Left renal pelvis (tissue), 4 donors: ENCODE measurements at places on chromosomes 3 and 15. TPM values are rescaled to one million over a fixed set of nuclear protein-coding genes. Genes with fewer than 3 reads are reported as not detected.

The UBP1 gene
- polyA plus RNA-seq = 113 TPM

The ARPIN gene
- 27.1 TPM for polyA plus RNA-seq

The LSAMP gene
- 13.3 TPM for polyA plus RNA-seq

The TJP1 gene
- 161 TPM for polyA plus RNA-seq

The TMEM207 gene
- 0.42 TPM for polyA plus RNA-seq

The GMNC gene
- 4.2 TPM for polyA plus RNA-seq

The CDHR4 gene
- polyA plus RNA-seq = not detected

The FES gene
- polyA plus RNA-seq = 21.6 TPM

The CALML4 gene
- polyA plus RNA-seq = 12.8 TPM

DNA sequence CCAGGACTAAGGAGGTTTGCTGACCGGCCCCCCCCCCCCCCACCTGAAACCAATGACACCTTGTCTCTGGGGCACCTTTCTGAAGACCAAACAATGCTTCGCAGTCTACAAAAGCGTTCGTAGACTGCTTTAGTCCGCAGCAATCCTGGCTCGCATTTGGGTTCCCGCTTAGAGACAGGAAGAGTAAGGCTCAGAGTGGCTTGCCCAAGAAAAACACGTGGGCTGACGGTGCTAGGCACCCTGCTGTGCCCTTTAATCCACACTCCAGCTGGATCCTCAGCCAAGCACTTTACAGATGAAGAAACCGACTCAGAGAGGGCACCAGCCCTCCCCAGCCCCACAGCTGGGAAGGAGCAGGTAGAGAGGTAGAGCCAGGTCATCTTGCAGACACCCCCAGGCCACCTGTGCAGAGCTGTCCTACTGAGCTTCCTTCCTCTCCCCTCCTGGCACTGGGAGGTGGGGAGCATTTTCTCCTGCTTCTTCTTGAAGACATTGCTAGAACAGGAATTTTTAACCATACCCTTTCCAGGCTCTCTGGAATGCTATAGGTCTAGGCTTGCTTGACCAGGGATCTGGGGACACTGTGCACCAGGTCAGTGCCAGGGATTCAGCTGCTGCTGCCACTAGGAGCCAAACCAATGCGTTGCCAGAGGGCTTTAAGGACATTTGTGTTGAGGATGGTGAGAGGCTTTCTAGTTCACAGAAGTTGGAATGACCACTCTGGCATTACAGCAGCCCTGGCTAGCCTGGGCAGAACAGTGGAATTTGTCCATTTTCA is 1.0 kb upstream of the KLF15 start:
- DNase-seq = no peak

DNA sequence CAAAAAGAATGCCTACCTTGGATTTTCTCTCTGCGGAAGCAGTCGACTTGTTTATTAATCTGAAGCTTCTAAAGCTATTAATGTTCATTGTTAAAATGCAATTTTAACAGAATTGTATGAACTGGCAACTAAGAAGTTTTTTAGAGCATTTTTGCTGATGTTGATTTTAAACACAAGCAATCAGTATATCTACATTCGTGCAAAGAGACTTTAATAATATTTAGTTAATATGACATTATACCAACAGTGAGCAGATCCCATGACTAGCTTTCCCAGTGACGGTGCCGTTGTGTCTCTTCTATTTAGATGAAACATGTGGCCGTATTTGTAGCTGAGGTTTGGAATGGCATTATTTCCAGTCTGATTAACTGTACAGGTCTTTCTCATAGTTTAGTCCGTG is 88.0 kb downstream of the PEX5L start:
- no peak for DNase-seq

GRCh38 chr3:155286736-155287135 is 6.7 kb downstream of the STRIT1 start:
- no peak for DNase-seq

GRCh38 chr15:62450061-62450460 is 285.0 kb upstream of the C2CD4B start:
- DNase-seq = no peak

GRCh38 chr15:46316024-46316423 is 681.2 kb downstream of the SQOR start:
- DNase-seq = no peak

DNA sequence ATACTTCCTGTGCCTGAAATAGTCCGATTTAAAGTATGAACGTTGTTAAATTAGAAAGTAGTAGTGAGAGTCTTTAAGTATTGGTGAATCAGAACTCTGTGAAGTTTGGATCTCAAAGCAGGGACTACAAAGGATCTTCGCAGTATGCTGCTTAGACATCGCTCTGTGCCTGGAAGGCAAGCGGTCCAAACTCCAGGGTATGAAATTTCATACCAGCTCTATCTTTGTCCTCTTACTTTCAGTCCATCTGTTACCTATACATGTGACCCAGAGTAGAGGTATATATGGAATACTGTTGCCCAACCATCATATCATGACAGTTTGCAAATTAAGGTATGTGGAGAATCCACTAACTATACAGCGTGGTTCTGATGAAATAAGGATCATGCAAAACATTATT is 34.5 kb downstream of the VPS8 start:
- DNase-seq = no peak

DNA sequence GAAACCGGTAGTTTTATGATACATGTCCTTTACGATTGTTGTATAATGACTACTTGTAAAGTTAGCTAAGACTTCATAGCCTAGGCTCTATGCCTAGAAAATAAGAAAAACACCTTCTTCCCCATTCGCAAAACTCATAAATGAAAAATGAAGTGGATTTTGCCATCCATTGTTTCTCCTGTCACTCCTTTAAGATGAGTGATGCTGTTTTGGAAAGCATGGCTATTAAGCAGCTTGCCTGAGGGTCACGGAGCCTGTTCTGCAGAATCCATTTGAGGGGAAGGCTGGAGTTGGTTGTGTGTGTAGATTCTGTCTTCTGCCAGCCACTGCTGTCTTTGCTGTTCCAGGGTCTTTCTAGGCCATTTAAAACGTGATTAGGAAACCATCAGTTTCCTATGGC is 31.5 kb downstream of the ROBO2 start:
- DNase-seq = no peak

DNA sequence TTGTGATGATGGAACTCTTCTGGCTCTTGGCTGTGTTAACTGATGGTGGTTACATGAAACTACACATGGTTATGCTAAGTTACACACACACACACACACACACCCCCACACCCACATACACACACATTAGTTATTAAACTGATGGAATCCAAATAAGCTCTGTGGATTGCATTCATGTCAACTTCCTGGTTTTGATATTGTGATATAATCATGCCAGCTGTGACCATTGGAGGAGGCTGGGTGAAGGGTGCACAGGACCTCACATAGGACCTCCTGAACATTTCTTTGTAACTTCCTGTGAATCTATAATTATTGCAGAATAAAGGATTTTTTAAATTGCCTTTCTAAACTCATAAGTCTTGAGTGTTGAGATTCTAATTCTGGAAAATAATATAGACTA is 58.9 kb upstream of the LIMD1 start:
- no peak for DNase-seq

DNA sequence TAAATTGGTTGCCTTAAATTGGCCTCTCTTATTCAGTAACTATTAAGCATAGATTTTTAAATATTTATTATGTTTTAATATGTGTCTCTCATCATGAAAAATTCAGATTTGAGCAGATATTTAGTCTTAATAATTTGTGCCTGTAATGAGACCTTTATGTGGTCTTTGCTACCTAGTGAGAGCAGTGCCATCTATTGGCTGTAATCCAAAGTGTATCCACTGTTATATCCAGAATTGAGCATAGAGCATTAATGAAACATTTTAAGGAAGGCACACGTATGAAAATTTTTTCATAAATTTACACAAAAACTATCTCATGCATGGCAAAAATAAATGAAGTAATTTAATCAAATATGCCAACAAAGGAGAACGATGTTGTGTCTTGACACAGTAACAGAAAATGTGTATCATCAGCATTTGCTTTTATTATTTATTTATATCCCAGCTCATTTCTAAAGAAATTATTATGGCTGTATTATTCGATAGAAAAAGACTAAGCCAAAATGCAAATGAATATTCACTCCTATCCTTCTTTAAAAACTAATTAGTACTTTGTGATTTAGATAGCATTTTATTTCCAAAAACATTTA is 203.5 kb downstream of the RSRC1 start:
- peak; percentile 6 for DNase-seq

GRCh38 chr15:95470997-95471689 is 859.4 kb upstream of the NR2F2 start:
- DNase-seq = no peak

DNA sequence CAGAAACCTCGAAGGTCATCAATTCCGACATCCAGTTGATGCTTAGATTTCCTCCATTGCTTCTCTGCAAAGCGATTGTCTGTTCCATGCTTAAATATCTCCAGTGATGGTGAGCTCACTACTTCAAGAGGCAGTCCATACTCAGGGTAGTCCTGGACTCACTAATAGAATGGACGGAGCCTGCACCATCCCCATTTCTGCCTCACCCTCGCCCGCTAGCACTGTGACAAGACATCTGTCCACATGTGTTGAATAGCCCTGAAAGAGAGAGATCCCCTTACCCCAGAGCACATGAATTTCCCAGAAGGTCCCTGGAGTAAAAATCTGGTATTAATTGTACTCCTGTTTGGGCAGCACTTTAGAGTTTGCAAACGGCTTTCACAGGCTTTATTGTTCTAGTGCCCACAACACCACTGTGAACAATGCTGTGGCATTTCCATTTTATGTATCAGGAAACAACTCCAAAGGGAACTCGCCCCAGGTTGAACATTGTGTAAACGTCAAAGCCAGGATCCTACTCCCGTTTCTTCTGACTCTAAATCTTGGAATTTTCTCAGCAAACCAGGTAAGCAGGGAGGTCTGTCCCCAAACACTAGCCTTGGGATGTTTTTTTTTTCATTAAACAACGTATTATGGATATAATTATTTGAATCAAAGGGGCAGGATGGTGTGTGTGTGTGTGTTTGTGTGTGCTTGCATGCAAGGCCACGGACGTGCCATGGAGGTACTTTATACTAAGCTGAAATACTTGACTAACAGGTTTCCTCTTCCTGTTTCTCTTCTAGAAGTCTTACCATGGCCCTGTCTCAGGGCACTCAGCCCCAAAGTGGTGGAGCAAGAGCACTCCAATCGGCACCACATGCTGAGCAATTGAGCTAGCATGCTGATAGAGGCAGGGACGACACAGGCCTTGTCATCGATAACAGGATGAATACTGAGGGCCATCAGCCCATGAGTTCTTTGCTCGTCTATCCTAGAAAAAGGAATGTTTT is 198.3 kb downstream of the OPA1 start:
- DNase-seq = no peak

DNA sequence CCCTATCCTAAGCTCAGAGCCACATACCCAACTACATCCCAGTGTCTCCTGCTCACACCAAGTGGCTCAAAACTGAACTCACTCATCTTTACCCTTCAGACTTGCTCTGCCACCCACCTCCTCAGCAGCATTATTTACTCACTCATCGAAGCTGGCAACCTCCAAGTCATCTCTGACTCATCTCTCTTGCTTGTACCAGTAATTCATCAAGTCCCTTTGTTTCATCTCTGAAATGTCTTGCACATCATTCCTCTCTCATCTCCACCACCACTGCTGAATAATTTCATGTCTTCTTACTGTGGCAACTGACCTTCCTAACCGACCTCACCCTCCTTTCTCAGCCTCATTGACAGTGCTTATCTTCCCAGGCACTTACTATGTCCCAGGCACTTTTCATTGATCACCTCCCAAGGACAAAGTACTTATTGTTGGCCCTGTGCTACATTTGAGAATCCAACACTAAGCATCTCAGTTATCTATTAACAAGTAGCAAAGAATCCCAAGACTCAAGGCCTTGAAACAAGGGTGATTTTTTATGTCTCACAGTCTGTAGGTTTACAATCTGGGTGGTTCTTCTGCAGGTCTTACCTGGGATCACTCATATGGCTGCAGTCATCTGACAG is 82.0 kb downstream of the MRPL46 start:
- no peak for DNase-seq

DNA sequence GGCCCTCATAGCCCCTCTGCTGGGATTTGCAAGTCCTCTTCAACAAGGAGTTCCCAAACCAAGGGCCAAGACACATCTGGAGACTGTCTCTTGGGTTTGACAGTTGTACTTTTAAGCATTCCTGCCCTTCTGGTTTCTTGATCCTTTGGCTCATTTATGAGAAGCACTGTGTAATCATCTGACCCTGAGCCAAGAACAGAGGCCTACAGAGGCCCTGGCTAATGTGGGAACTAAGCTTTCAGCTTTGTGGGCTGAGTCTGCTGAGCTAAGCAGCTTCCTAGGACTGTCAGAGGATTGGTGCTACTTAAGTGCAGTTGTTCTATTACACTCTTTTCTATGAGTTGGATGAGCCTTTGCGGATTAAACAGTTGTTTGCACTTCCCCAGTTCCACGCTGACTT is 178.3 kb downstream of the KBTBD8 start:
- no peak for DNase-seq

DNA sequence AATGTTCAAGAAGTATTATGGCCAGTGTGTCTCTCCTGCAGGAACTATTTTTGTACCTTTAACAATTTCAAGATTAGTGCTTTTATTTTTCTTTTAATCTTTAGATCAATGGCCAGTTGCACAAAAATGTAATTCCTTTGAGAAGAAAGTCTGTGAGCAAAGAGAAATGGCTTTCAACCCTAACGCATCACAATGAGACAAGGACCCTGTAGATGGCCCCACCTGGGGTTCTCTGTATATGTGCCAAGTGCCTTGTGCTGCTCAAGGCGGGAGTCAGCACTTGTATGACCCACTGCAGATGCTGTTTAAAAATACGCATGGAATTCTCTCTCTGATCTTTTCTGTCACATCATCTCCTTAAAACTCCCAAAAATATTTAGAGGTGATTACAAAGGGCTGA is 453.4 kb downstream of the OCA2 start:
- DNase-seq = no peak

GRCh38 chr15:87973501-87974215 is 282.9 kb downstream of the NTRK3 start:
- no peak for DNase-seq

DNA sequence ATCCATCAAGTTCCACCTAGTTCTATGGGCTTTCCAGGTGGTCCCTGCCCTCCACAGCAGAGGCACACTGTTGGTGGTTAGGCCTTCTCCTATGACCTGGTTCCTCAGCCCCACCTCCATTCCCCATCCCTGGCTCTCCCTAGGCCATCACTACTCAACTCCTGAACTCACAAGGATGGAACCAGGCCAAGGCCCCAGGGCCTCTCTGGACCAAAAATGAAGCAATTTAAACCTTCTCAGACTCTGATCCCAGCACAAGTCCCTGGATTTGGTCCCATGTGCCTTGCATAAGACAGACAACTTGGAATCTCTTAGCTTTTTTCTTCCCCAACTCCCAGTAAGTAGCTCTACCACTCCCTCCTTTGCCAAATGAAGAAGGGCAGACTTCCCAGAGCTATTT is 14.4 kb upstream of the ACAN start:
- DNase-seq = no peak

GRCh38 chr3:141854599-141854998 is 21.8 kb upstream of the ATP1B3 start:
- no peak for DNase-seq
